ENCODE measurements at places on chromosomes 7 and 10.
A peak's percentile ranks its signal among the peaks of the same experiment; 100 is the strongest.

DNA sequence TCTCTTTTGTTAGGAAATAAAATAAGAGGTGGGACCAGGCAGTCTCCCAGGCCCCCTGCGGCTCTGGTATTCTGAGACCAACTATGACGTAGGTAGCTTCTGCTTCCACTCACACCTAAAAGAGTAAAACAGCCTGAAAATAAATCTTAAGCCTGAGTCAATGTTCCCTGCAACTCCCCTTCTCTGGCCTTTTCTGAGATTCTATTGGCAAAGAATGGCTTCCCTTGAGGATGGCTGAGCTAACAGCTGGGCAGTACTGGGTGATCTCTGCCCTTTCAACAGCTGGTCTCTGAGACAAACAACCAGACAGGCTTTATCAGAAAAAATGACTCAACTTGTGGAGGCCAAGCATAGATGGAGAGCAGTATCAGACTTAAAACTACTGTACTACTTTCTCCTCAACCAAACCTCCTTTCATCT is 58.7 kb downstream of the CREB3L2 start:
- DNase-seq = no peak

GRCh38 chr7:8249121-8249520 is 12.8 kb downstream of the ICA1 start:
- no peak for DNase-seq

GRCh38 chr10:101046332-101047238 is 15.2 kb upstream of the KAZALD1 start:
- no peak for DNase-seq

GRCh38 chr10:3090914-3091787 is 23.8 kb downstream of the PFKP start:
- DNase-seq = no peak

DNA sequence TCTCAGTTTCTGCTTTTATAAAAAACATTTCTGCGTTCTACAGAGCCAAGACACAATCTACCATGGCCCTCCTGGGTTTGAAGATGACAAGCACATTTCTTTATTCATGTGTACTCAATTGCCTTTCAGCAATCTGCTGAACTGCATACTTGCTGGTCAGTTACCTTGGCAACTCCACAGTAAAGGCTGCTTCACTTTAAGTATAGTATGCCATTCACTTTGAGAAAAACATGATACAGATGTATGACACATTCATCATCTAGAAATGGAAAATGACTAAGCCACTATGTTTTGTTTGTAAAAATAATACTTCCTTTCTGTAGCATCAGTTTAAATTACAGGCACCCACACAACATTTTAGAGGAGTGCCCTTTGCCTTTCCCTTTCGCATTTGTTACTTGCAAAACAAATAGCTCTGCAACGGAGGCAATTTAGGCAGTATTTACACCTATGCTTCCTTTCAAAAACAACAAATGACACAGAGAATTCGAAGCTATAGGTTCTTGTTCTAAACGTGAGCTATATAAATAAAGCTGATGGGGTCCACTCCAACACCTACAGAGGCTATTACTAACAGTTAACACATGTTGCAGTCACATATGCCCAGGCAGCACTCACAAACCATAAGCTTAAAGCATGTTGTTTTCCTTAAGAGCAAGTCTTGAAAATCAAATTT is 23.5 kb downstream of the SGCE start:
- no peak for DNase-seq

GRCh38 chr10:84084342-84084741 is 55.0 kb upstream of the GHITM start:
- no peak for DNase-seq

DNA sequence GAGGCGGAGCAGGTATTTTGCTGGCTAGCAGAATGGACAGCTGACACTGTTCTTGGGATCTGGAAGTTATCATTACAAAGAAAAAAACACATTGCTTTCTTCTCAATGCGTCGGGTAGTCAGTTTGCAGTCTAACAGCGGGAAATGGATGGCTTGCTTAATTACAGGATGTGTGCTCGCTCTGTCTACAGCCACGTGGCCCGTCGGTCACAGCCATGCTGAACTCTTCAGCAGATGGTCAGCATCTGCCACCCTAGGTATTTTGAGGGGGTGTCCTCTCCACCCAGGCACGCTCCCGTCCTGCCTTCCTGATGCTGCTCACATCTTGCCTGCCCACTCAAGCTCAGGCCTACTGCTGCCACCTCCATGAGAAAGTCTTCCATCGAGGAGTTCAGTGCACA is 20.4 kb upstream of the INMT start:
- DNase-seq = no peak

- no peak for DNase-seq
Measured at GRCh38 chr10:5396556-5397300, 7.9 kb downstream of the TUBAL3 start.

DNA sequence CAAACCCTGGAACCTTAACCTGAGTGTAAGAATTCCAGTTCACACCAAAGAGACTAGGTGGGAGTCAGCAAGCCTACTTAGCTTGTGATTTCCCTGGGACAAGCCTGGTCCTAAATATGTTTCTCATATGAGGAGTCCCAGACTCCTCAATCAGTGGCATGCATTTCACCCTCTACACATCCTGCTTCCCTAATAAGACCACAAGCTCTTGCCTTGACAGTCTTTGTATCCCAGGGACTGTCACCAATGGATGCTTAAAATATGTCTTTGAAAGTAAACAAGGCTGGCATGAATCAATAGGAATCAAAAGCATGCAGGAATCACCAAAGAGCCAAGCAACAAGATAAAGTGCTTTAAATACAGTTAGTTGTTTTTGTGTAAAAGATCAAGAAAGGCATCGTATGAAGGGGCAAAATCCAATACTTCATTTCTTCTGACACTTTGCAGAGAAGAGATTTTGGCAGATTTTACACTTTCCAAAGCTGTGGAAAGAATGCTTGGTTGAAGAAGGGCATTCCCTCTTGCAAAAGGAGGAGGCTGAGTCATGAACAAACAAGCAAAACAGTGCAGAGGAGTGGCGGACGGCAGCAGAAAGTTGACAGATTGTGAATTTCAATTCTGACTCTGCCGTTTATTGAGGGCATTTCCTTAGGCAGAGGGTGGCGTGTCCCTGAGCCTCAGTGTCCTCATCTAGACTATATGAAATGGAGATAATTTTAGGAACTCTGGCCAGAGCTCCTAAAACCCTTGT is 8.5 kb upstream of the NFE2L3 start:
- DNase-seq = no peak

GRCh38 chr10:14219411-14219810 is 111.3 kb downstream of the FRMD4A start:
- DNase-seq = no peak

- DNase-seq = no peak
Measured at GRCh38 chr10:108052981-108053380, 888.5 kb upstream of the SORCS1 start.

- DNase-seq = no peak
Measured at GRCh38 chr7:29809533-29810155, 3.3 kb downstream of the WIPF3 start.

DNA sequence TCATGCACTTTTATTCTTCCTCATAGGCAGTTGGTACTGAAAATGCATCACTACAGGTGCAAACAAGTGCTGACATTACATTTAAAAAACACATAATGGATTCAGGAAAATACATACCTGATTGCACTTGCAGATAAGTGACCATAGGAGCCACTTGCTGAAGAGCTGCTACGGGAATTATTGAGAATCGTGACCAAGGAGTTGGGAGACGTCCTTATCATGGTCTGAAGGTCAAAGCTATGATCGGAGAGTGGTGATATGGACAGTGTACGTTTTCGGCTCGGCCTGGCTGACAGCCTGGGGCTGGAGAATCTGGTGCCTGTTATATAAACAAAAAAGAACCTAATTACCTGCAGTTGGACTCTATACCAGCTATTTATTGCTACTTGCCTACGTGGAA is 197.1 kb downstream of the GLI3 start:
- DNase-seq = no peak

DNA sequence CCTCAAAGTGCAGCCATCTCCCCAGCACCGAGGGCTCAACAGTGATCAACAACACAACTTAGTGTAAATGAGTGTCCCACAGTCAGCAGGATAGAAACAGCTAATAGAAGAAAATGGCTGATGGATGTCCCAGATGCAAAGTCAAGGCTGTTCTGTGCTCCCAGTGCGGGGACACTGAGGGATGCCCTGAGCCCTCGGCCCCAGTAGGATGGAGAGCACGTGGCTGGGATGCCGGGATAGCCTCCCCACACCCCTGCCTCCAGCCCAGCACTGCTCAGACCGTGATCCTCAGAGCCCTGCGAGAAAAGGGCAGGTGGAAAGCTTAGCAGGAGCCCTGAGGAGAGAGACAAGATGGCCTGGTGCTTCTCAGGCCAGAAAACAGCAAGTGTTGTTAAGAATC is 243.9 kb upstream of the TCERG1L start:
- DNase-seq = no peak

DNA sequence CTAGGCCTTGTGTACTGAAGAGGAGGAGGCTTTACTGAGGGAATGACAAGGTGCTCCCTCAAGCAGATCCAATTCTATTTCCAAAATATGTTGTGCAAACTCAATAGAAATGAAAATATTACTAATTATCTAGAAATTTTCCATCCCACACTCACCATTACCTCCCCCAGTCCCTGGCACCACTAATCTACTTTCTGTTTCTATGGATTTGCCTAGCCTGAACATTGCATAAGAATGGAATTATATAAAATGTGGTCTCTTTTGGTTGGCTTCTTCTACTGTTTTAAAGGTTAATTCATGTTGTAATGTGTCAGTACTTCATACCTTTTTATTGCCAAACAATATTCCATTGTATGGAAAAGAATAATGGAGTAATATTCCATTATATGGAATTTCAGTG is 18.7 kb upstream of the NUB1 start:
- DNase-seq = no peak

DNA sequence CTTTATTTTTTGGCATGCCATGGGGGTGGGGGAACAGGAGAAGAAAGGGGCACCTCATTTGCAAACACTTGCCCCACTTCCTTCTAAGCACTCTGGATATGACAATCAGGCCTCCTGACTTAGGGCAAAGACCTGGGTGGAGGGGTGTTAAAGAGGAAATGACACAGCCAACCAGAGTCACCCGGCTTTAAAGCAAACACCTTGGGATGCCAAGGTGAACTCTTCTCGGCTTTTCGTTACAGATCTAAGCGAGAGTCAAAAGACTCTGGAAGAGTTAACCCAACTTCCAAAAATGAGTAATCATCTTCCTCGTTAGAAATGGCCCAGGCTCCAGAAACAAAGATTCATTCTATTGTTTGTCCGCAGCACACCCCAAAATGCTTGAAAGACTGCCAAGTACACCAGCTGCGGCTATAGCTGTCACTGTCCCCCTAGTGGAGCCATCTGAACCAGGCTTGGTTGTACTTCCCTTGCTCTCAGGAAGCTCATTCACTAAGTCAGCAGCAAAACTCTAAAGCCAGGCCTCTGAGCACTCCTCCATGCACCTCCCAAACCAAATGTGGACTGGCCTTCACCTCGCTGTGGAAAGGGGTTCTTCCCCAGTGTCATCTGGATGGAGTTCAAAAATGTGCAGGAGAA is 24.8 kb downstream of the FAM53B start:
- peak; percentile 7 for DNase-seq

DNA sequence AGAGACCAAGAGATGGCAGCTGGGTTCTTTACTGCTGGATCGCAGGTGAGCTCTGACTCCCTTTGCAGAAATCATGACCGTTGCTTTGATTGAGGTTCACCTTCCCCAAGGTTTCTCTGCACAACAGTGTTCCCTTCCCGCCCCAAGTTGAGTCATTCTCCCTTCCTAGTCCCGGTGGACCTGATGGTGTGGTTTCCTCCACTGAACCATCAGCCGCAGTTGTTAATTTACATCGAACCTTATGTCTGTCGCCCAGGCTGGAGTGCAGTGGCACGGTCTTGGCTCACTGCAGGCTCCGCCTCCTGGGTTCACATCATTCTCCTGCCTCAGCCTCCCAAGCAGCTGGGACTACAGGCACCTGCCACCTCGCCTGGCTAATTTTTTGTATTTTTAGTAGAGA is 5.8 kb downstream of the ZSCAN25 start:
- DNase-seq = no peak

- no peak for DNase-seq
Measured at GRCh38 chr7:2660359-2661095, 27.5 kb upstream of the AMZ1 start.

DNA sequence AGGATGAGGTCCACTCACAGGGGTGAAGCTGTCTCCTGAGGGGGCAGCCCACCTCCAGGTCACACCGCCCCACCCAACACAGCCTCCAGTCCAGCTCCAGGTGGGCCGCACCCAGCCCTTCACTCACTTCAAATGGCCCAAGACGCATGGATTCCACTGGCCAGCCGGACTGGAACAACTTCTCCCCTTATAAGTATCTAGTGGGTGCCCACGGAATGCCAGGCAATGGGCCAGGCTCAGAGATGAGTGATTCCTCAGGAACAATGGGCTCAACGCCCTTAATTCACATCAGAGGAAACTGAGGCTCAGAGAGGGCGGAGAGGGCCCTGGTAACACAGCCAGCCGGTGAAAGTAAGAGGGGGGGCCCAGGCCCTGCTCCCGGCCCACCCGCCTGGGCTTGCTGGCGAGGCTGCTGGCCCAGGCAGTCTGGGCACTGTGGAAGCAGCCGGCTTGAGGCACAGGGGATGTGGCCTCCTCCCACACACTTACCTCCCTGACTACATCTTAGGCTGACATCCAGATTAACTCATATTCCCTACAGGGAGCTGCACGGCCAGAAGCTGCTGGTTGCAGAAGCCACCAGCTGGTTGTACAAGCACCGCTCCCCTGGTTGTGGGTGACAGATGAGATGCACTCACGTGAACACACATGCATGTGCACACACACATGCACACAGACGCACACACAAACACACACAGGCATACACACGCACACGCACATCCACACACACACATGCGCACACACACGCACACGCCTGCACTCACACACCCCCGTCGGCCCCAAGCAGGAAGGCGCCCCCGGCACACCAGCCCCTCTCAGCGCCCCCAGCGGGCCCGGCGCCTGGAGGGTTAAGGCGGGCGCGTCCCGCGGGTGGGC is 1.0 kb upstream of the FAM20C start:
- peak; percentile 22 for DNase-seq

GRCh38 chr10:44307691-44308090 is 77.2 kb downstream of the CXCL12 start:
- DNase-seq = no peak

GRCh38 chr7:30965372-30965771 is 1.6 kb downstream of the GHRHR start:
- DNase-seq = no peak

GRCh38 chr7:25859412-25860274 is 292.4 kb upstream of the NFE2L3 start:
- no peak for DNase-seq

GRCh38 chr10:113856563-113856962 is 2.1 kb downstream of the NHLRC2 start:
- no peak for DNase-seq

GRCh38 chr10:62681211-62681940 is 123.1 kb upstream of the ADO start:
- no peak for DNase-seq

DNA sequence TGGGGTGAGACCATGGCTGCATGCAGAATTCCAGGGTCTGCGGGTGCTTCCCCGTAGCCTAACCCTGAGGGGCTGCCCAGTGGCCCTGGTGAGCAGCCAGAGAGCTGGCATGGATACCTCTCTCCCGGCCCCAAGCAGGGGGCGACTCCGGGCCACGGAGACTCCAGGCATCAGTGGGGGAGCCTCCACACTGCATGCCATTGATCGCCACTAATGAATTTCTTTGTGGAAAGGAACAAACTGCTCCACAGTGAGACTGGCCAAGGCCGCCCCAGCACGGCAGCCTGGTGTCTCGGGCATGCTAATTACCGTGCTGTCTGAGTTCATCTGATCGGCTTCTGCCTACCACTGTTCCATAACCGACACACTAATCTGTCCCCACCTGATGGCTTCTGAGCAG is 184.4 kb downstream of the GRID1 start:
- DNase-seq = no peak

GRCh38 chr7:7857143-7857583 is 111.4 kb upstream of the GLCCI1 start:
- DNase-seq = no peak
